ENCODE measurements at places on chromosomes 13 and 19.

DNA sequence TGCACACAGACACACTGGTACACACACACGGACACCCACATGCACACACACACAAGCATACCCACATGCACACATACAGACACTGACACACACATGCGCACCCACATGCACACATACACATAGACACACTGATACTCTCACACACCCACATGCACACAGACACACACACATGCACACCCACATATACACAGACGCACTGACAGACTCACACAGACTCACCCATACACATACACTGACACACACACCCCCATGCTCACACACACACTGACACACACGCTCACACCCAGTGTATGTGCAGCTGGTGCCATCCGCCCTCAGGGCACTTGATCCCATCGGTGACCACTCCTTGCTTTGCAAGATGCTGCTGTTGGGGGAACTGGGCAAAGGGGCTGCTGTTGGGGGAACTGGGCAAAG is 9.7 kb upstream of the RASA3 start:
- no peak for DNase-seq

- DNase-seq, result no peak
These were observed 245.6 kb downstream of the DACH1 start for GRCh38 chr13:71621174-71622124.

GRCh38 chr19:2394442-2395292 is 32.7 kb downstream of the TIMM13 start:
- no peak for DNase-seq

- DNase-seq, result no peak
These were observed 41.9 kb downstream of the ANKRD10 start for GRCh38 chr13:110872768-110873638.

GRCh38 chr19:49793561-49793840 is 19.6 kb downstream of the FUZ start:
- DNase-seq, result peak; percentile 53

GRCh38 chr13:100636004-100636403 is 38.6 kb downstream of the TMTC4 start:
- DNase-seq, result no peak

DNA sequence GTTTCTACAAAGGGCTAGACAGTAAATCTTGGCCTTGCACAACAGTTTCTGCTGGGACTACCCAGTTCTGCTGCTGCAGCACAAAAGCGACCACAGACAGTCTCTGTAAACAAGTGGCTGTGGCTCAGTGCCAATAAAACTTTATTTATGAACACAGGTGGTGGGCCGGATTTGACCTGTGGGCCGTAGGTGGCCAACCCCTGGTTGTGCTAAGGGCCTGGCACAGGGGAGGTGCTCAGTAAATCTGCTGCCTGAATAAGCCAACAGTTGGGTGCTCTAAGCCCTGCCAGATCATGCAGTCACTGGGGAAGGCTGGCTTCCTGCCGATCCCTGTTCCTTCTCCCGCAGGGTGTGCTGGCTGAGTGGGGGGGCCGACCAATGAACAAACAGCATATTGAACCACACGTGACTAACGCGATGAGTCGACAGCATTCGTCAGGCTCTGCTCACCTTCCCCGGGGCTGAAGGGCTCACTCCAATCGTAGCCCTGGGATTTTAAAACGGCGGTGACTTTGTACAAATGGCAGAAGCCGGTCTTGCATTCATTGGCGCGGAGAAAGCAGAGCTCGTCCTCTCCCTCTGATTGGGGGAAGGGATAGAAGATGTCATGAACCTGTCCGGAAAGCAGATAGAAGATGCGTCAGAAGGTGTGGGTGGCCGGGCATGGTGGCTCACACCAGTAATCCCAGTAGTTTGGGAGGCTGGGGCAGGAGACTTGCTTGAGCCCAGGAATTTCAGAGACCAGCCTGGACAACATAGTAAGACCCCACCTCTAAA is 24.3 kb upstream of the MYDGF start:
- no peak for DNase-seq

Measured in activated CD4-positive, alpha-beta T cell treated with anti-CD3 and anti-CD28 coated beads for 48 hours (primary cell).